ENCODE measurements at places on chromosomes 4 and X.

GRCh38 chr4:61004651-61005170 lies 195.4 kb upstream of the ADGRL3 start:
- no peak for DNase-seq

DNA sequence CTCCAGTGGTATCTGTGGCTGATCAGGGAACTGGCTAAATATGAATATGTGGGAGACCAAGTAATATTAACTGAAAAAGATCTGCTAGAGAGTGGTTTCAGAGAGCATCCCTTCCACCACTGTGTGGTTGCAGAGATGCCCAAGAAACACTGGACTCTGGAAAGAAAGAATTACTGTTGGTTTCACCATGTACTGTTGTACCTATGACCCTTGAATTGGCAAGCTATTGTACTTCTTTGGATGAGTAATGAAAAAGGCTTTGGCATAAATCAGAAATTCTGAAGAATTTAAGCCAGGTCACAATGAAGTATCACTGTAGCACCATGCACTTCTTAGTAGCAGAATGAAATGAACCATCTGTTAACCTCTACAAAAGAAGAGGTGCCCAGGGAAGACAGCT lies 134.4 kb upstream of the INTU start:
- no peak for DNase-seq

DNA sequence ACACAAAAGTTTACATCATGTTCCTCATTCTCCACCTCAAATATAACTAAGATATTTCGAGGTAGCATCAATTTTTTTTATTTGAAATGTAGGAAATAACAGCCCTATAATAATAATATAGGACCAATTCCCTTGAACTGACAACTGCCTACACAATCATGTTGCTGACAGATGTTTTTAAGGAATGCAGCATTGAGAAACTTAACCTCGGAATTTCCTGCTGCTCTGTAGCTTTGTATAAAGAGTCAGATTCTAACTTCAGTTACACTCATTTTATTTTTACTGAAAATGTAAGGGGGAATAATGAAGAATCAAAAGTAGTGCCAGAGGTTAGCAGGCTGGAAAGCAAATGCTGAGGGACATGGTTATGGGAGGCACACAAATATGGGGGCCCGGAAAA lies 235.8 kb downstream of the RBMX2 start:
- no peak for DNase-seq

GRCh38 chrX:136616987-136617685 lies 30.8 kb upstream of the CD40LG start:
- peak; percentile 33 for DNase-seq

DNA sequence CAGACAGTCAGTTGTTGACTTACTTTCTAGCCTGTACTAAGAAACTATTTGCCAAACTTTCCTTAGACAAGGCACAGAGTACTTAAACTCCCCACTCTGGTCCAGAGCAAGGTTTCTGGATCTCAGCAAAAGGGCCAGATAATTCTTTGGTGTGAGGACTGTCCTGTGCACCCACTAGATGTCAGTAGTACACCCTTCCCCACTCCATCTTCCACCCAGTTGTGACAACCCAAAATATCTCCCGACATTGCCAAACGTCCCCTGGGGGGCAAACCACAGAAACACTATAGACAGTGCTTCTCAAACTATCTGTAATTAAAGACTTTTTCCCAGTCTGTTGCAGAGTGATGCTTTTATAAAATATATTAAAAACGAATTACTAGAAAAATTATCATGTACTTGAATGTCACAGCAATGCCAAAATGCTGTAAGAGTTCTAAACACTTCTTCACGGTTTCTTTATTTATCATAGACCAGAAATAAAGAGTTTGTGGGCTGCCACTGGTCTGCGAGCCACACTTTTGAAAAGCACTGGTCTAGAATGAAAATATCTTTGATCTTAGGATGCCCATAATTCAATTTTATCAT lies 203.5 kb downstream of the PRDM5 start:
- DNase-seq: peak; percentile 28

DNA sequence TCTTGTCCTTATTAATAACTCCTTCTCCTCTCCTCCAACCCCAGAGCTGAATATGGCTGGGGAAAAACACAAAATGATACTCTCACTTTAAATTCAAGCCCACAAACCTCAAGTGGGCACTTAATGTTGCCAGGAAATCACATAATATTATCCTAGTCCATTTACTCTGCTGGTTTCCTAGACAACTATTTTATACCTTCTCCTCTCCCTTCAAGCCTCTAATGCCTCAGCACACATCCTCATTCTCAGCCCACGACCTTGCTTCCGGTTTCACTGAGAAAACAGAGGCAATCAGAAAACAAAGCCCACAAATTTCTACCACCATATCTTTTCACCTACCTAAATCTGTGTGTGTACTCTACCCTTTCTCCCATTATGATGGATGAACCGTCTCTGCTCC lies 12.1 kb upstream of the CLCN5 start:
- DNase-seq: no peak

GRCh38 chr4:148514041-148514440 lies 71.8 kb upstream of the NR3C2 start:
- no peak for DNase-seq

DNA sequence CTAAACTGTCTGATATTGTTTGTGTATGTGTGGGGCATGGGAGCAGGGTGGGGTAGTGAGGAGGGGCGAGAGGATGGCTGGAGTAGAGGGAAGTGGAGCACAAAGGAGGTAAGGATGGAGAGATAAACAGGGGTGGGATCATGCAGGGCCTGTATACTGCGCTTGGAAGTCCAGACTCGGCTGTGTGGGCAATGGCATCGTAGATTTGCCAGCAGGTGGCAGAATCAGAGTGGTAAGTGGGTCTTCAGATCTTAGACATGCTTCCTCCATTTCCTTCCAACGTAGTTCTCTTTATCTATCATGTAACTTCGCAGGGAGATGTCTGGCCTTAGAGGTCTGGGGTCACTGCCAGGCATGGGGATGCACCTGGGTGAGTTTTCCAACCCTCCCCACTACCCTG lies 155.5 kb downstream of the PDGFRA start:
- DNase-seq: peak; percentile 5

GRCh38 chr4:182307746-182308145 lies 64.5 kb downstream of the TENM3 start:
- no peak for DNase-seq

GRCh38 chrX:39869846-39870601 lies 227.7 kb downstream of the BCOR start:
- peak; percentile 83 for DNase-seq

DNA sequence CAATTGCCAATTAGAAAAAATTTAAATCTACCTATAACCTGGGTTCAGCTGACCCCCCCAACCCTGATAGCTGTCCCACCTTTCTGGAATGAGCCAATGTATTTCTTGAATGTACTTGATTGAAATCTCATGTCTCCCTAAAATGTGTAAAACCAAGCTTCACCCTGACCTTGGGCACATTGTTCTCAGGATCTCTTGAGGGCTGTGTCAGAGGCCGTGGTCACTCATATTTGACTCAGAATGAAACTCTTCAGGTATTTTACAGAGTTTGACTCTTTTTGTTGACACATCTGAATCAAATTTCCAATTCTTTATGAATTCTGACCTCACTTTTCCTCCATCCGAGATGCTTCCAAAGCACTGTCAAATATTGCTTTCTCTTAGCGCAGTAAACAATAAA lies 115.3 kb upstream of the BEND4 start:
- no peak for DNase-seq

GRCh38 chr4:81982846-81983540 lies 390.8 kb downstream of the HNRNPD start:
- DNase-seq: no peak

- DNase-seq: peak; percentile 30
These were observed 16.6 kb upstream of the PTCHD1 start for GRCh38 chrX:23317799-23318724.

DNA sequence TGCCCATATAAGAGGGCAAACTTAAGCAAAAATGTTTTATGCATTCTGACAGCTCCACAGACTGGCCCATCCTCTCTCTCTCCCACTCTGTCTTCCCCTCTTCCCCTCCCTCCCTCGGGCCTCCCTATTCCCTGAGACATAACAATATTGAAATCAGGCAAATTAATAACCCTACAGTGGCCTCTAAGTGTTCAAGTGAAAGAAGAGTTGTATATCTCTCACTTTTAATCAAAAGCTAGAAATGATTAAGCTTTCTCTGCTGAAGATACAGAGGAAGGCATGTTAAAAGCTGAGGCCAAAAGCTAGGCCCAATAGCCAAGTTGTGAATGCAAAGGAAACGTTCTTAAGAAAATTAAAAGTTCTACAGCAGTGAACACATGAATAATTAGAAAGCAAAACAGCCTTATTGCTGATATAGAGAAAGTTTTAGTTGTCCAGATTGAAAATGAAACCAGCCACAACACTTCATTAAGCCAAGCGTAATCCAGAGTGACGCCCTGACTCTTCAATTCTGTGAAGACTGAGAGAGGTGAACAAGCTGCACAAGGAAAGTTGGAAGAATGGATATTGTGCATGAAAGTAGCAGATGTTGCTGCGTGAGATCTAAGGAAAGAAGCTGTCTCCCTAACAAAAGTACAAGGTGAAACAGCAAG lies 54.9 kb downstream of the USO1 start:
- no peak for DNase-seq

DNA sequence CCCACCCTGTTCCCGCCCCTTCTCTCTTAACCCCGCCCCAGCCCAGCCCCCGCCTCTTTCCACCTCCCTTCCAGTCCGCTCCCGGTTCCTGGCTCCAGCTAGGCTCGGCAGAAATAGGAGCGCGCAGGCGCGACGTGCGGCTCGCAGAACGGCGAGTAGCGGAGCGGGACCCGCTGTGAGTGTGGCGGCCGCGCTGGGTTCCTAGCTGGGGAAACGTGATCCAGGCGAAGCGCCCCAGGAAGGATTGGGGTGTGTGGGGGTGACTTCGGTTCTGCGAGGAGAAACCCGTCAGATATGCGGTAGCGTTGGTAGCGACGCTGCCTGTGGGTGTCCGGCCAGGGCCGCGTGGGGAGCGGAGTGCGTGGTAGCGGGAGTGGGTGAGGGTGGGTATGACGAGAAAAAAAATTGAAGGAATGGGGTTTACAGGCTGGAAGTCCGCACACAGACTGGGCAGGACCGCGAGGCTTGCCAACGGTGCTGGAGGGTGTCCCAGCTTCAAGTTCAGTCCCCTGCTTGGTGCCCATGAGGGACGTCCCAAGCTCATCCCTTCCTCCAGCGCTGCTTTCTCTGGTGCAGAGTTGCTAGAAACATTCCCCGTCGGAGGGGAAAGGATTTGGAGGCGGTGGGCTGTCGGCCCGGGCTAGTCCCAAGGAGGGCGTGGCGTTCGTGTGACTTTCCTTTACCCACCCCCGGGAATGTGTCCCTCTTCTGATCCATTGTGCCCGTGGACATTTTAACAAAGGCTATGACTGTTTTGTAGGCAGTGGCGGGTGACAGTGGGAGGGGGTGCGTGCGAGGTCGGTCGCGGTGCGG lies at the start of gene PRRG1:
TSS of gene PRRG1 (plus strand) at position 144 of the 813 bp plus-strand sequence. CDS start 56,886 bp downstream, outside the sequence.
- no peak for DNase-seq

GRCh38 chr4:100790836-100791615 lies 273.2 kb upstream of the EMCN start:
- no peak for DNase-seq

DNA sequence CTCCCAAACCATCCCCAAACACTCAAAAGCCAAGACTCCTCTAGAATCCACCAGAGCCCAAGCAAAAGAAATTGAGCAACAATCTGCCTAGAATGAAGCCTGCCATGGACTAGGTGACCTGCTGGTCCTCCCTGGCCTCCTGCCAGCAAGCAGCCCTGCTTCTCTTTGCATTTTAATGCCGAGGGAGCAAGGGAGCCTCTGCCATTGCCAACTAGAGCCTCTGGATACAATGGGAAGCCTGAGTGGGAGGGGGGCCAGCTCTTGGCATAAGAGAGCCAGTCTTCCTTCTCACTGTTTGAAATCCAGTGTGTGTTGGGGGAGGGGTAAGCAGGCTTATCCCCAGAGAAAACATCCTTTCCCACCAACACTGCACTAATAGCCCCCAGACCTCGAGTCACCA lies 1.5 kb upstream of the GDPD2 start:
- DNase-seq: no peak

DNA sequence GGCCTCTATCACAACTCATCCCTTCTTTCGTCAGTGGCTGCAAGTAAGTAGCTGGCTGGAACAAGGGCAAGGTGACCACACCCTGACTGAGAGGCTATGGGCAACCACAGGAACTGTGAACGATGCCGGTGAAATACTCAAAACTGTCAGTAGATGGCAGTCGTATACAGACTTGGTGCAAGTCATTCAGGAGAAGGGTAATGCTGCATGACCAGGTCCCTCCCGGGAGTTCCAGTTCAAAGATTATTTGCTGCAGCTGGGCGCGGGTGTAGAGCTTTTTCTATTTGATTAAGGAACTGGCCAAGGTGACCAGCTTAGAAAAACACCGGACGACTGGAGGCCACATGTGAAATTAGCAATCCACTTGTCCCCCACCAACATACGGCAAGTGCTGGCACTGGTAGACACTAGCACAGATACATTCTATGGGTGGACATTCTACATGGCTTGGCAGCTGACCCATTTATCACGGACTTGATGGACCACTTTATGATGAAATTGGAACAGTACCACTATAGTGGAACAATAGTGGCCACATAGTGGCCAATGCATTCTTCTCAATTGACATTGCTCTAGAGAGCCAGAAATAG lies 726.6 kb downstream of the TRAM1L1 start:
- peak; percentile 11 for DNase-seq

GRCh38 chr4:171639540-171639939 lies 173.7 kb upstream of the GALNTL6 start:
- DNase-seq: no peak

DNA sequence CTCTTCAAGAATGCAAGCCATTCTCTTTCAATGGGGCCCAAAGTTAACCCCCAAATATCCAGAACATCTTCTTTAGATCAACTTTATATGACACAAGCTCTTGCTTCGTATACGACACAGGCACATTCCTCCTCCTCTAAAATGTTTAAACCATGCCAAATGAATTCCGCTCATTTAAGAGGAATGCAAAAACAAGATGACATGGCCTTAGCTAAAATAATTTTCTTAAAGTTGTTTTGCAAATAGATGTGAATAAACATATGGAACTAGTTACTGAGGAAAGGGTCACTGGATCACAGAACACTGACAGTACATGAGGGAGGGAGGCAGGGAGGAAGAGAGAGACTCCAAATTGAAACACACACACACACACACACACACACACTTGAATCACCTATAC lies 97.4 kb downstream of the RASL11B start:
- DNase-seq: no peak

DNA sequence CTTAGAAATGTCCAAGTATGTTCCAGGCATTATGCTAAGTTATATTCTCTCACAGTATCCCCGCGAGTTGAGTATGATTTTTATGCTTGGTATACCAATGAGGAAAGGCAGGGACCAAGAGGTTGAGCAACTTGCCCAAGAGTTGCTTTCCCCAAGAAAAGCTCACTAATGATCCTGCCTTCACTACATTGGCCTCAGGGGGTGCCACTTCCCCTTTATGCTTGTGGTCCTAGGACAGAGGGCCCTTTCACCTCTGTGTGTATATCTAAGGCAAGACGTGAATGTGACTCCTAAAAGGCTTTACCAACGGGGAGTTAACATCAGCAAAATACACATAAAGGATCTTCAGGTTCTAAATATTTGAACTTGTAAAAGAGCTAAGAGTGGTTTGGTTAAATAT lies 164.4 kb upstream of the CPEB2 start:
- no peak for DNase-seq

Measured in CD4-positive, alpha-beta T cell treated with Interleukin-6 for 4 hours (primary cell).